ENCODE measurements at places on chromosomes 16 and 17. TPM values are rescaled to one million over a fixed set of nuclear protein-coding genes. Genes with fewer than 3 reads are reported as not detected.

SPECC1 gene
- total RNA-seq = 93.2 TPM

ABI3 gene
- 0.66 TPM for total RNA-seq

PIGQ gene
- total RNA-seq = 33.5 TPM

ARL5C gene
- not detected for total RNA-seq

PDILT gene
- total RNA-seq = not detected

Measured in placental pericyte (primary cell).